ENCODE measurements at places on chromosomes 7 and 10. TPM values are rescaled to one million over a fixed set of nuclear protein-coding genes. Genes with fewer than 3 reads are reported as not detected.
A peak's percentile ranks its signal among the peaks of the same experiment; 100 is the strongest.

GRCh38 chr10:112811741-112812551 is 138.1 kb upstream of the TCF7L2 start:
- DNase-seq, result no peak

- DNase-seq, result no peak
These were observed 53.0 kb upstream of the TNKS2 start for GRCh38 chr10:91745090-91745831.

- DNase-seq, result no peak
These were observed 75.9 kb downstream of the LANCL2 start for GRCh38 chr7:55441002-55441401.

DNA sequence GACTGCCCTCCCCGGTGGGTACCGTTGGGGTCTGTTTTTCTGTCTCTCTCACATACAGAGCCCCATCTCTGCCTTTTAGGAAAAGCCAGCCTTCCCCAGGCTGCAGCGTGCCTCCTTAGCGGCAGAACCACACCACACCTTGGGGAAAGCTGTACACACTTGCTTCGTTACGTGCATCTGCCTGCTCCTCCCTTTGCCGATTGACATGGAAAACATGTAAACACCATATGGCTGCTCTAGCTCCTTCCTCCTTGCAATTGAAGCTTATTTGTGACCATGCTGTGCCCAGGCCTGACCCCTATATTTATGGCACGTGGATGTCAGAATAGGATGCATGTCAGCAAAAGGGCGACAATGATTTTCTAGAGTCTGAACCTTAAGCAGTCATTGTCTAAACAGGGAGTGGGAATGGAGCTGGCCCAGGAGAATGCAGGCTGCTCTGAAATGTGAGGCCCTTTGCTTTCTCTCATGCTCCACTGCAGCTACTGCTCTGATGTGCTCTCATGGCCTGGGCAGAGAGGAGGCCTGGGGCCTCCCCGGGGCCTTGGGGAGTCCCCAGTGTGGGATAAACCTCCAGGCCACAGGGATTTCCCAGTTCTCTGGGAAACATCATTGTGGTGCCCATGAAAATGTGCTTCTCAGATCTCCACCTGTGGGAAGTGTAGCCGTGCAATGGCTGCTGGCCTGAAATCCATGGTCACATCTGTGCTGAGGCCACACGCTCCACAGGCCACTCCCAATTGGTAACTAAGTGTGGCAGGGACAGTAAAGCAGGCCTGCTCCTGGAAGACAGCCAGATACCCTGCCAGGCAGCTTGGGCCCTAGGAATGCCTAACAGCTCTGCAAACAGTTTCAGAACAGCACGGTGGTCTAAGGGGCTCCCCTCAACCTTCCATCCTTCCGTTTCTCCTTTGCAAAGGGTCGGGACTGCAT is 18.6 kb downstream of the PDE6C start:
- no peak for DNase-seq

DNA sequence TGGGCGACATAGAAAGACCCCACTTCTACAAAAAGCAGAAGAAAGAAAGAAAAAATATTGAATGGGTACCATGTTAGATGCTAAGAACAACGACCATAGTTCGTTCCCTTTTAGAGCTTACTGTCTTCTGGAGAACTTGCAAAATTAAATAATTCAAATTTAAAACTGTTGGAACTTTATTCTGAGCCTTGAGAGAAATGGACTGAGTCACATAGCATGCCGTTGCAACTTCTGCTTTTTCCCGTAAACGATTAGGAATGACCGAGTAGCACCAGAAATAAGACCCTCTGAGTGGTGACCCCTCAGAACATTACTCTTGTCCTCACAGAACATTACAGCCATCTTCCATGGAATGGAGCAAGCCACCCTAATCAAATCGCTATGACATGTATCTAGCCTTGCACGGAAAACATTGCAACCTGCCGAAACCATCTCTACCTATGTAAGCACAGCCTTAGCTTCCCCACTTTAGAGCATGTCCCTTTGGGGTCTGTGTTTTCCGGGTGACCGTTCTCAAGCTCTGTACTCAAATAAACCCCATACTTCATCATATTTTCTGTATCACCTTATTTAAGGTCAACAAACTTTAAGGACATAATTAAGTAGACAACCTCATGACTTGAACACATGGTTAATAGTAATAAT is 179.1 kb downstream of the PRKCQ start:
- DNase-seq, result no peak

GRCh38 chr10:36681751-36682632 is 443.4 kb upstream of the ANKRD30A start:
- DNase-seq, result no peak

LRRC17 gene
- total RNA-seq, result 1.9 TPM

DNA sequence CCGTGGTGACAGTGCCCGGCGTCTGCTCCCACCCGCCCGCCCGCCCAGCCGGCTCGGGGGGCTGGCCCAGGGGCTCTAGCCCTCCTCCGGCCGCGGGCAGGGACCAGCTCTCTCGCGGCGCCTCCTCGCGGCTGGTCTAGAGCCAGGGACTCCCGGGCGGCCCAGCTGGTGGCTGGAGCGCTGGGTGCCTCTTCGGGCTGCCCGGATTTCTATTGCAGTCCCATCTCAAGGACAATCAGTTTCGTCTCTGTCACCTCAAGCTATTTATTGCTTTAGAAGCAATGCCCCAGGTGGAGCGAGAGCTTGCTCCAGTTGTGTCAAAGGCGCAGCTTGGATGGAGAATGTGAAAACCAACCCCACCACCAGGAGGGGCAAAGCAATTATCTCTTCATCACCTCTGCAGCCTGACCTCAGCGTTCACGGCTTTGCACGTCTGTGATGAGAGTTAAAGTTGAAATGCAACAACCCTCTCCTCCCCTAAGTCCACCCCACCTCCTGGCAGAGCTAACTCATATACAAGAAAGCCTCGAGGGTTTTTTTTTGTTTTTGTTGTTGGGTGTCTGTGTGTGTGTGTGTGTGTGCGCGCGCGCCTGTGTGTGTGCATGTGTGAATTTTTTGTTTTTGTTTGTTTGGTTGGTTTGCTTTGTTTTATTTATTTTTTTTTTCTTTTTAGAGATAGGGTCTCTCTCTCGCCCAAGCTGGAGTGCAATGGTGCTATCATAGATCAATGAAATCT is at the start of gene ITGA8:
ITGA8 (minus strand) TSS at position 24 of the 736 bp plus-strand sequence. CDS start 151 bp downstream, outside the sequence.
- peak; percentile 52 for DNase-seq

DNA sequence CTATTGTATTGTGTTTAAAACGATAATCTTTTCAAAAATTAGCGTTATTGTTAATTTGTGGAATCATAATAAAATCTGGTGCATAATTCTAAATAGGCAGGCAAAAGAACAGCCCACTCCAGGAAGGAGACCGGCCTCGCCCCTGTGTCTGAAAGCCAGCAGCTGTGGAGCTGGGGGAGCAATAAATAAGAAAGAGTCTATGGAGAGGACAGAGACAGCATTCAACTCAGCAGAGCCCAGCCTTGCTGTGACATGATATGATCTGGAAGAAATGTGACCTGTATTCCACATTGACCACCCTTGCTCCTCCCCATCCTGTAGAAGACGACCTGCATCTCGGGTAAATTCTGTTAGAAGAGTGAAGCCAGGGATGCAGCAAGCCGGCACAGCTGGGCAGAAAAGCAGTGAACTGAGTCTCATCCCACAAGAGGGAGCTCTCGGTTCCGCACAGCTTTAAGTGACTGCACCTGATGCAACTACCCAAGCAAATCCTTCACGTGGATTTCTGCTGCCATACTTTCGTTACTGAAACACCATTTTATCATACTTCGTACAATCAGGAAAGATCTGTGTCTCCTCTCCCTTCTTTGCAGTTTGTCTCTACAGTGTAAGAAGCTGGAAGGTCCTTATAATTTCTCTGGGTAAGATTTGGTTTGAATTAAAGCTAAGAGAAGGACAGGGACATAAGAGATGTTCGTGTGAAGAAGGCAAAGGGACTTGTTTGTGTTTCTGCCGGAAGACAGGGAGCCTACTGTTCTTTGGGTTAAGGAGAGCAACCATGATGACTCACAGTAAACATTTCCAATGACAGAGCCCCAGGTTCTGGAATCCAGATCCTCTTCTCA is 427.1 kb downstream of the GPAM start:
- peak; percentile 21 for DNase-seq

DNA sequence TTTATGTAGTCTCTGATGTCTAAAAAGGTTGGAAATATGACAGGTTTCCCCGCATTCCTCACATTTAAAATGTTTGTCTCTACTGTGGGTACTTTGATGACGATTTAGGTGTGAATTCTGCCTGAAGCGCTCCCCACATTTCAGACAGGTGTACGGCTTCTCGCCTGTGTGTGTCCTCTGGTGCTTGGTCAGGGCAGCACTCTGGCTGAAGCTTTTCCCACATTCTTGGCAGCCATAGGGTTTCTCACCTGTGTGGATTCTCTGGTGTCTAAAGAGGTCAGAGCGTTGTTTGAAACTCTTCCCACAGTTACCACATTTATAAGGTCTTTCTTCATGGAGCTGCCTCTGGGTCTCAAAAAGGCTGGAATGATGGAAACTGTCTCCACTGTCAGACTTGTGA is 6.3 kb downstream of the ZNF394 start:
- no peak for DNase-seq

- no peak for DNase-seq
These were observed 5.7 kb downstream of the ARL5B start for GRCh38 chr10:18664841-18665478.

GRCh38 chr7:84647797-84648757 is 453.5 kb upstream of the SEMA3A start:
- DNase-seq, result no peak

- DNase-seq, result no peak
These were observed 193.1 kb downstream of the FGFR2 start for GRCh38 chr10:121405096-121405495.

DNA sequence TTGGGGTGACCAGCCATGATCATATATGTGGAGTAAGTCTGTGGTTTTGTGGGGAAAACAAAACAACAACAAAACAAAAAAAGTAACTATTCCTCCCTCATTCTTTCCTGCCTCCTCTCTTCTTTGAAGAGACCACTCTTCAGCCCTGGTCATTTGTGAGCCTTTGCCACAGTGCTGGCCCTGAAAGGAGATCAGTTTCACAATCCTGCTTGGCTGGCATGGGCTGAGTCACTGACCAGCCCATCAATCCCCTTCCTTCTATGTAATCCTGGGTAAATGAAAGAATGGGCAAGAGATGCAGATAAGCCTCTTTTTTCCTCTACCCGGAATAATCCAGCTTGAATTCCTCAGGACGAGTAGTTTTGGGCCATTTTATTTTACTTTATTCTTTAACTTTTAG is 13.6 kb downstream of the CSTF2T start:
- DNase-seq, result no peak

FAM13C gene
- total RNA-seq, result 5.4 TPM

GRCh38 chr10:3330663-3331062 is 158.1 kb upstream of the PITRM1 start:
- DNase-seq, result peak; percentile 43

- DNase-seq, result no peak
These were observed 917.0 kb downstream of the TYW1 start for GRCh38 chr7:67913604-67914003.

GRCh38 chr7:38675494-38676106 is 44.4 kb upstream of the AMPH start:
- no peak for DNase-seq

GRCh38 chr10:62037166-62037831 is 135.8 kb downstream of the ARID5B start:
- DNase-seq, result no peak

GRCh38 chr7:69078997-69079769 is 519.1 kb upstream of the AUTS2 start:
- no peak for DNase-seq

GRCh38 chr7:20514364-20514763 is 101.1 kb upstream of the ABCB5 start:
- peak; percentile 25 for DNase-seq

DNA sequence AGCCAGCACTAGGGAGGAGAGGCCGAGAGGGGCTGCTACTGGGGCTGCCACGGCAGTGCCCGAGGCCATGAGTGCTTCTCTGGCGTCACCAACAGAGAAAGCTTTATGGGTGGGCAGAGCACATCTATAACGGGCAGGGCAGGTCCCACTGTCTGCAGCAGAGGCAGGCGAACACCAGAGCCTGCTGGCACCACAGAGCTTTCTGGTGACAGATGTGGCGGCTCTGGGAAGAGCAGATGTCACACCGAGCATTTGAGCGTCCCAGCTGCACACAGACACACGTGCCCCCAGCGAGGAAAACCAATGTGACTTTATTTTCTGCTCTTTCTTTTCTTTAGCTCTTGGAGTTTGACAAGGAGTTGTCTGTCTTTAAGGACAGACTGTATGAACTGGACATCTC is 20.5 kb downstream of the NKX6-2 start:
- DNase-seq, result no peak

DNA sequence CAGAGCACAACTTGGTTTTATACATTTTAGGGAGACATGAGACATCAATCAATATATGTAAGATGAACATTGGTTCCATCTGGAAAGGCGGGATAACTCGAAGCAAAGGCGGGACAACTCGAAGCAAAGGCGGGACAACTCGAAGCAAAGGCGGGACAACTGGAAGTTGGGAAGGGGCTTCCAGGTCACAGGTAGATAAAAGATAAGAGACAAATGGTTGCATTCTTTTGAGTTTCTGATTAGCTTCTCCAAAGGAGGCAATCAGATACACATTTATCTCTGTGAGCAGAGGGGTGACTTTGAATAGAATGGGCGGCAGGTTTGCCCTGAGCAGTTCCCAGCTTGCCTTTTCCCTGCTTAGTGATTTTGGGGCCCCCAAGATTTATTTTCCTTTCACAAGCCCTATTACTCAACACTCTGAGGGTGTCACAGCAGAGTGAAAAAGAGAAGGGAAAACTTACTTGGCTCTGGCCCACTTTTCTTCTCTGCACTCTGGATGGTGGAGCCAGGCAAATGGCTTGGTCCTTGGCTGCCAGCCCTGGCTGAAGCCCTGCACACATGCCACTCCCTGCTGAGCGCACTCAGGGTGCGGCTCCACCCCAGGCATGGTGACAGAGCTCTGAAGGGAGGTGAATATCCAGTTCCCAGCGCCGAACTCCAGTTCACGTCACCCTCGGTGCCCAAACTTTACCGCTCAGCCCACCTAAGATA is 46.7 kb downstream of the PARD3 start:
- peak; percentile 90 for DNase-seq

Data from left ventricle myocardium superior (tissue), 1 donor.